NCI-H446 treated with DMSO at 0.1 percent for 48 hours (cell line): ENCODE measurements at places on chromosomes 6 and 20.
A peak's percentile ranks its signal among the peaks of the same experiment; 100 is the strongest.

DNA sequence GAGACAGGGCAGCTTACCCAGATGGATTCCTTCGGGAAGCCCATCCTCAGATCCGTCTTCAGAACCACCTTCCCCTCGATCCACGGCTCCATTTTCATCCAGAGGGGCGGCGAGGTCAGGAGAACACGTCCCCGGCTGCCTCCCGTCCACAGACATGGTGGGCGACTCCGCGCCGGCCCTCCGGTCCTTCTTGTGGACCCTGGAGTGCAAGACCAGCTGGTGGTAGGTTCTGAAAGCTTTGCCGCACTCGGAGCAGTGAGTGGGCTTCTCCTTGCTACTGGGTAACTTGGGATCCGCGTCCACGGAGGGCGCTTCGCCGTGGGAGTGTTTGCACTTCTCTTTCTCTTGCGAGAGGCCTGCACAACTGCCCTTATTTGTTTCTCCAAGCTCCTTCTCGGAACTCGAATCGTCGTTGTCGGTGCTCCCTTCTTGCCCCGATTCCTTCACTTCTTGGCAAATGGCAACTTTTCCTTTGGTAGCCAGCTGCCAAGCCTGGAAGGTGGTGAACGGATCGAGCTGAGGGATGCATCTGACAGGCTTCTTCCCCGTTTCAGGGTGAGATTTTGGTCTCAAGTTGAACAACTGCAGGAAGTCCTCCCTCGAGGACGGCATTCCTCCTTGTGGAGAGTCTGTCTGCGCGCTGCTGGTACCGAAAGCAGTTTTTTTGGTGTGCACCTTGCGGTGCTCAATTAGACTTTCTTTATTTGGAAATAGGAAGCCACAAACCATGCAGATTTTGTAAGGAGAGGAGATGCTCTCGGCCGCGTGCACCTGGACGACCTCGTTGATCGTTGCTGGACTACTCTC is 12.0 kb downstream of the ZNF217 start:
- DNase-seq: no peak

- no peak for DNase-seq
Measured at GRCh38 chr20:35750611-35751010, 8.6 kb upstream of the RBM39 start.

DNA sequence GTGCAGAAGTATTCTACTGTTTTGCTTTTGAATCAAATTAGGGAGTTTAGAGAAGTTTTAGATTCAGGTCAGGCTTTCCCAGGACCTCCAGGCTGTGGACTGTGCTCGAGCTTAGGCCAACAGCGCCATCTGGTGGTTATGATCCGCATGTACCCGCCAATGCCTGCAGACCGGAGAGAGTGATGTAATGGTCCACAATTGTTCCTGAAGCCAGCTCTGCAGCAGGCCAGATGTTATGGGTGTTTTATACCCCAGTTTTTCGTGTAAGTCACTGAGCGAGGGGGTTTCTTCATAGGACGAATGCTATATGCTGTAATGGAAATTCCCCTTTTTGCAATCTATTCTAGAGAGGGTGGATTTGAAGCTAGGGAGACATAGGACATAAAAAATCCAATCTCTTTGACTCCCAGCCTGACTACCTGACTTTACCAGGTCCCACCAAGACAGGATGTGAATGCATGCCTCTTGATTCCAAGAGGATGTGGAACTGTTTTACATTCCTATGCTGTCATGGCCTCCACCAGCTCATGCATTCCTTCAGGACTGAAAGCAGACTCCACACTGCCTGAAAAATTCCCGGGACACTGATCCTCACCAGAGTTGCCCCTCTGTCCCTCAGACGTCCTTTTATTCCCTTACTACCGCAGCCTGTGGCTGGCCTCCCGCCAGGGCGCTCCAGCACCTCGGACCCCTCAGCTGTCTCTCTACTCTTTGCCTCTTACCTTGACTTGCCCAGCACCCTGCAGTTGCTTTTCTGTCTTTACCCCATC is 41.2 kb upstream of the LY86 start:
- peak; percentile 27 for DNase-seq

DNA sequence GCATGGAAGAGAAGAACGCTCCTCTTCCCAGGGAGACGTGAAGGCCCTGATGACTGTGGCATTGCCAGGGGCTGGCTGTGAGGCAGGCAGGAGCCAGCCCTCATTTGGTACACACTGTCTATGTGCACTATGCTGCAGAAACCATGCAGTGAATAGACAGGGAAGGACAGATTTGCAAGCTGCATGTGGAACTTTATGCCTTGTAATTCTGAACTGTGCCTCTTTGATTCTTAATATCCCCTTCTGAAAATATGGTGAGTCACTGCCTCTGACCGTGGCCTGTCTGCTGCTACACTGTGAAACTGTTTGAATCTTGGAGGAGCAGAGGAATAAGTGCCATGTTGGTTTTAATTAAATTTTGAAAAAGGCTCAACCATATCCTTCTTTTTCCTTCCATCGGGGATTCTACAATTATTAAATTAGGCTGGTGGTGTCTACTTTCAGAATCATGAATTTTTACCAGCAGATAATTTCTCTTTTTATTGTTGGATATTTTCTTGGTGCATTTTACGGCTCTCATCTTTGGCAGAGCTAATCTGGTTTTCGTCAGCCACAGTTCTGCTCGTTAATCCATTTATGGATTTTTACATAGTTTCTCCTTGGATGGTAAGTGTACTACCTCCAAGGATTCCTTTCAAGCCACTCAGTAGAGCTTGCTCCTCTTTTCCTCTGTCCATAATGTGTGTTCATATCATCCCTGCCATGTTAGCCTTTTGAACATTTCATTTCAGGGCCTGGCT is 301.0 kb upstream of the SLC35B3 start:
- DNase-seq: no peak

DNA sequence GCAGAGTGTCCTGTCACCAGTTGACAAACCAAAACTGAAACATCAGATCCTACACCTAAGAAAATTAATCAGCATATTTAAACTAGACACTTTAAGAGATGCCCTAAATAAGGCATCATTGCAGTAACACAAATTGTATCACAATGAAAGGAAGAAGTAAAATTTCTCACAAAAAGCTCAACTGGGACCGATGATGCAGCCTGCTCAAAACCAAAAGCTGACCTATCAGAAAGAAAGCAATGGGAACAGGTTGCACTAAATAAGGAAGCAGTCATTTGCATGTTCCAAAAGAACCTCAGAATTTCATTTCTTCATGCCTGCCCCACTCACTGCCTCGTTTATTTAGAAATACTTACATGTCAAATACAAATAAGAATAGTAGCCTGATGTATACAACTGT is 12.1 kb downstream of the HIVEP2 start:
- no peak for DNase-seq

GRCh38 chr20:33981347-33981746 is 12.4 kb upstream of the RALY start:
- DNase-seq: no peak

GRCh38 chr6:96478695-96479094 is 42.9 kb upstream of the UFL1 start:
- DNase-seq: no peak

DNA sequence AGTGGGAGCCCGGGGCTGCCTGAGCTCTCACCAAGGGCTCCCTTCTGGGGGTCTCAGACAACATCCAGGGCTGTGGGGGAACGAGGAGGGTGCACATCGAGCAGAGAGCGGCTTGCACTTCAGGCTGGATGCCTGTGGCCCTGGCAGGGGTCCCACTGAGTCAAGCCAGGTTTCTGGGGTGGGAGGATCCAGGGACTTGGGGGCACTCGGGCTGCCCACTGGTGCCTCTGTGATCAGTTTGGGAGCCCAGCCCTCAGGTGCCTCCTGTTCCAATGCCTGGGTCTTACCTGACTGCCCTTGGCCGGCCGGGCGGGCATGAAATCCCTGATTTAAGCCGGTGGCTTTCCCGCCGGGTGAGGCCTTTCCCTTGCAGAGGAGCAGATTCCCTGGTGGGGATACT is 470 bp downstream of the COL20A1 start:
- DNase-seq: no peak

GRCh38 chr20:43533060-43533459 is 25.6 kb downstream of the L3MBTL1 start:
- DNase-seq: no peak

DNA sequence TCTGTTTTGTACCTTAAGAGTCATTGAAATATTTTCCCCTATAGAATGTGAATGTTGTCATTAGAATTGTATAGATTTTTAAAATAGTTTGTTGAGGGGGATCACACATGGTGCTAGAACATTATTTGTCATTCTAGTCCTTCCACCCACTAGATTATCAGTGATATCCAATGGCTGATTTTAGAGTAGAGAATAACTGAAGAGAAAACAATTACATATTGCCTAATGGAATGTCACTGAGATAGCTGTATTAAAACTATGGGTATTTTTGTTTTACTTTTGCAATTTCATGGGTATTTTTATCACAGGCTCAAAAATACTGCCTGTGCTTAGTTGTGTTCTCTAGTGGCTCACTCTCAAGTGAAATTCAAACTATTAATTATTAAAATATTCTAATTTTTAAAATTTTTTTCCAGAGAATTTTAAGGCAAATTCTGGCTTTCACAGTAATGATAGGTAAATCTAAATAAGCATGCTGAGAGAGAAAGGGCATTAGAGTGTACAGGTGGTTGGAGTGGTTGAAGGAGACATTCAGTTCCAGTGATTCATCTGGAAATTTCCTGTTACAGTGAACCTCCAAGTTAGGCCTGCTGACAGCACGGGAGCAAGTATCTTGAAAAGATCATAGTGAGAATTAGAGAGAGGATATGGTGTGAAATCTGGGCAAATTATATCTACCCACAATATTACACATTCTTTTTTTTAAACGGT is 399.6 kb downstream of the NKAIN2 start:
- DNase-seq: no peak

DNA sequence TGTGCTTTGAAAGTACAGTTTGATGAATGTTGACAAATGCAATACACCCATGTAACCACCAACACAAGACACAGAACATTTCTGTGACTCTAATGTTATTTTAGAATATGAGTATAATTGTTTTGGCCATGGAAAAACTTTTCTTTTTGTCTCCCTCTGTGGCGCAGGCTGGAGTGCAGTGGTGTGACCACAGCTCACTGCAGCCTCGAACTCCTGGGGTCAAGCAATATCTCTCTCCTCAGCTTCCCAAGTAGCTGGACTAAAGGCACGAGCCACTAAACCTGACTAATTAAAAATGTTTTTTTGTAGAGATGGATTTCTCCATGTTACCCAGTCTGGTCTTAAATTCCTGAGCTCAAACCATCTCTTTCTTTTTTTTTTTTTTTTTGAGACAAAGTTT is 20.3 kb upstream of the BCAS4 start:
- DNase-seq: no peak

- DNase-seq: no peak
Measured at GRCh38 chr20:31920275-31920855, 31.5 kb downstream of the PDRG1 start.

- DNase-seq: no peak
Measured at GRCh38 chr6:13778028-13778427, 36.3 kb downstream of the MCUR1 start.
